ENCODE measurements at places on chromosomes 4 and X.
A peak's percentile ranks its signal among the peaks of the same experiment; 100 is the strongest.

- DNase-seq: no peak
These were observed 15.6 kb downstream of the PJA1 start for GRCh38 chrX:69149466-69150280.

DNA sequence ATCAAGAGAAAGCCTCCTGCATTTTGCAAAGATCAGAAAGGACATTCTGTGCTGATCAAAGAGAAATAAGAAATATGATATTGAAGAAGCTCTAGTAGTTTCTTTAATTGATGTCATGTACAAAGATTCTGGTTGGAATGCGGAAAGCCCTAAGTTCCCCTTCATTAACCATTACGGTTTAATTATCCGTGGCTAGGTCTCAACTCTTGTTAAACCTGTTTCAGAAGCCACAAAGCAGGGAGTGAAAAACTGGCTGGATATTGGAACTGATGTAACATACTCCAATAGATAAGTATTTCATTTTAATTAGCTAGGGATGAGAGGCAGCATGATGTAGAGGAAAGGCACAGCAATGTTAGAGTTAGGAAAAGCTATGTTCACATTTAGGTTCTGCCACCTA lies 55.7 kb downstream of the SPANXN3 start:
- no peak for DNase-seq

DNA sequence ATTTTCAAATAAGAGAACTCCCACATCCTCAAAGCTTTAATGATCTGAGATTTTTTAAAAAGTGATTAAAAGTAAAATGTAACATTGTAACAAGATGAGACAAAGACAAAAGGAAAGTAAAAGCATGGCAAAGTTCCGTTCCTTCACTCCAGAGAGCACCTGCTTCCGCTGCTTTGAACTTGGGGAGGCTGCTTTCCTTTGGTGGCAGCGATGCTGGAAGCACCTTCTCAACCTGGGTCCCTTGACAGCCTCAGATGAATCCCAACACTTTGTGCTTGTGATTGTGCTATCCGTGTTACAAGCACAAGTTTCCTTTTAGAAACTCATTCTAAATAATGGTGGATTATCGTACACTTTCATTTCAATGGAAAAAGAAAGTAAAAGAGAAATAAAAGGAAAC lies 59.7 kb downstream of the HADH start:
- DNase-seq: no peak

- no peak for DNase-seq
These were observed 140.3 kb downstream of the NAA11 start for GRCh38 chr4:79185526-79186045.

GRCh38 chrX:110021258-110022022 lies 18.5 kb downstream of the TMEM164 start:
- no peak for DNase-seq

DNA sequence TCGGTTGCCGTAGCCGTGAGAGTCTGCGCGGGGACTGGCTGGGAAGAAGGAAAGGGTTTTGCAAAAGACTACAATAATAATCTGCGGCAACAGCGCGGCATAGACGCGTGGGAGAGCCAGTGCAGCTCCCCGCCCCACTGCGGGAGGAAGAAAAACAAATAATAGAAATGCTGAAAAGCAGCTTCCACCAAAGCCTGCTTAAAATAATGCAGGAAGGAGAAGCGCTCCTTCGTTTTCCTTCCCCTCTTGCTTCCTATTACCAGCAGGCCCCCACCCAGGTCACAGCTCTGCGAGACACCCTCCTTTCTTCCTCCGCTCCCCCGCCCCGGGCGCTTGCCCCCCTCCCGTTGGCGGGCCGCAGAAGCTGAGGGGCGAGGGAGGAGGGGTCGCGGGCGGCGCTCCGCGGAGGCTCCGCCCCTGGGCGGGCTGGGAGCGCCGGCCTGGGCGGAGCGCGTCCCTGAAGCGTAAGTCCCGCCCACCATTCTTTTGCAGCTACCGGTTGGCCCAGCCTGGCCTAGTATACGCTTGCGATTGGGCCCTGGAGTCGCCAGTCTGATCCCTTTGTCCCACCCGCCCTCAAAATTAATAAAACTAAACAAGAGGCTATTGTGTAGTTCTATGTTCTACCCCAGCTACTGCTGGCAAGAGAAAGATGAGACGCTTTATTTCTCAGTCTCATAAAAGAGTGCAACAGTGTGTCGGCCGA lies 636 bp upstream of the AMOT start:
- peak; percentile 64 for DNase-seq

- no peak for DNase-seq
These were observed 3.0 kb downstream of the ATP11C start for GRCh38 chrX:139929876-139930275.

DNA sequence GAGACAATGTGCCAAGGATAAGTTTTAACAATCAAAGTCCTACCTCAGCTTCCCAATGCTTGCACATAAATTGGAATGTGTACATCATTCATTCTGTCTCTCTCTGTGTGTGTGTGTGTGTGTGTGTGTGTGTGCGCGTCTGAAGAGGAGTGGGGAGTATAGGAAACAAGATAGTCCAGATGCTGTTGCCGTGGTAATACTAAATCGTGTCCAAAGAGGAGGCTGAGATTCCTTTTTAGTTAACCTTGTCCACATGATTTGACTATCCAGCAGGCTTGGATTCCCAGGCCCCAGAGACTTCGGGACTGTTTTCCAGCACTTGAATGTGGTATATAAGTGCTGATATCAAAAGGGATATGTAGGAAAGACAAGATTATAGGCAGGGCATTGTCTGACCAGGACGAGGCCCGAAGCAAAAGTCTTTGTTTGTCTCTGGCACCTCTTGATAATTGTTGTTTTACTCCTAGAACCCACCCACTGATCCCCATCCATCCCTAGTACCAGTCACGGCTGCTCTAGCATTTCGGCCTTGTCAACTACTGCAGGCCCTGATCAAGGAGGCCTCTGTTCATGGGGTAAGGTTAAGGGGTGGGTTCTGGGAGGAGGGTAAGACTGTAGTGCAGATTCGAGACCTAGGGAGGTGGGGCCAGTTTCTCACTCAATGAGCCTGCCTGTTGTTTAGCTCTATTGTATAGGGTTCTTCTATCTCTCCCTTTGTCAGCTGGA lies 3.9 kb downstream of the PLP1 start:
- DNase-seq: no peak

- DNase-seq: no peak
These were observed 54.3 kb upstream of the PUDP start for GRCh38 chrX:7202206-7202605.
